Stimulated activated CD4-positive, alpha-beta T cell treated with anti-CD3 and anti-CD28 coated beads, Interleukin-15, amount 100 ng/mL, for 1 hour (primary cell): ENCODE measurements at places on chromosomes 1 and 21.
A peak's percentile ranks its signal among the peaks of the same experiment; 100 is the strongest.

- no peak for DNase-seq
Measured at GRCh38 chr1:32890516-32891240, 4.4 kb downstream of the HPCA start.

DNA sequence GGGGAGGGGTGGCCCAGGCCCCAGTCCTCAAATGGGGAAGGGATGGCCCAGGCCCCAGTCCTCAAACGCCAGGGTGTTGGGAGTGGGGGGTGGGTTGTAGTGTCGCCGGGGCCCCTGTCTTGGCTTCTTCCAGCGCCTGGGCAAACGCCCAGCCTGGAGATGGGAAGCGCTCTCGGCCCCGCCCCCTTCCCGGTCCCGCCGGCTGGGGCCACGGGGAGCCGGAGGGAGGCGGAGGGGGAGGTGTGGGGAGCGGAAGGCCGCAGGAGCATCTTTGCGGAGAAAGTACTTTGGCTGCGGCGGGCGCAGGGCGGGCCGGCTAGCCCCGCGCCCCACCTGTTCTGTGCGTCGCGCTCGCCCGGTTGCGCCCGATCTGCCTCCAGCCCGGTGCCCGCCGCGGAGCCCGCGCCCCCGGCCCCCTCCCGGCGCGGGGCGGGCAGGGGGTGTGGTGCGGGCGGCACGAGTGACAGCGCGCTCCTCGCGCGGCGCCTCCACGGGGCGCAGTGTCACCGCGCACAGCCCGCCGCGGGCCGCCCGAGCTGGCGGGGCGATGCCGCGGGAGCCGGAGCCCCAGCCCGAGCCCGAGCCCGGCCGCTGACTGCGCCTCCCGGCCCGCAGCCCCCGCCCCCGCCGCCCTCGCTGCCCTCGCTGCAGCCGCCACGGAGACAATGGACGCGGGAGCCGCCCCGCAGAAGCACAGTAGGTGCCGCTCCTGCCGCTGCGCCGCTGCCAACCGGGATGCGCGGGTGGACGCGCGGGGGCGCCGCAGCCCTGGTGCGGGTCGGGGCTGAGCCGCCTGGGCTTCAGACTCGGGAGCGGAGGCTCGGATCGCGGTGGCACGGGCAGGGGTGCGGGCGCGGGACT lies 31.1 kb upstream of the PEX10 start:
- DNase-seq = peak; percentile 6

DNA sequence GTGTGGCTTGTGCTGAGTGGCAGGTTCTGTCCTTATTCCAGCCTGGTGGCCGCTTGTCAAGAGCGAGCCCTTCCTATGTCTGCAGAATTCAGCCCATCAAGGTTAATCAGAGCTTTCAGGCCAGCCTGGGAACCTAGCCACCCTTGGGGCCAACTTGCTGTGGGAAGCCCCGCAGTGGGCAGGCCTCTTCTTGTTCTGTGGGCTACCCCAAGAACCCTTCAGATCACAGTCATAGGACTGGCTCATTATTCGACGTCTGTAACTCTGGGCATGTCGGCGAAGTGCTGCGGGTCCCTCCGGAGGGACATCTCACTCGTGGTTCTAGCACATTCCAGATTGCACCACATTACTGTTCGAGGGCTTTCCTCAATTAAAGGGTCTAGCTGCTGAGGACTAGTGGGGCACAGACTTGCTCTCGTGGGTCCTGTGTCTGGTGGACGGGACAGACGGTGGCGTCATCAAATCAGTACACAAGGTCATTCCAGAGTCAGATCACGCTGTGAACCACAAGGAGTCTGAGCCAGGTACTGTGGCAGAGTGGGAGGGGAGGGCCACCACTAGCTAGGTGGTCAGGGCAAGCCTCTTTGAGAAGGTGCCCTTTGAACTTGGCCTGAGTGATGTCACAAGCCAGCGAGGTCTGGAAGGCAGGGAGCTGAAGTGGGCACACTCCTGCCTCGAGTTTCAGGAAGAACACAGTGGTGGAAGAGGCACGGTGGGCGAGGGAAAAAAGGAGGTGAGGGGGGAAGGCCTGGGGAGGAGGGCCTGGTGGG lies 20.3 kb upstream of the TNFRSF1B start:
- DNase-seq = no peak

DNA sequence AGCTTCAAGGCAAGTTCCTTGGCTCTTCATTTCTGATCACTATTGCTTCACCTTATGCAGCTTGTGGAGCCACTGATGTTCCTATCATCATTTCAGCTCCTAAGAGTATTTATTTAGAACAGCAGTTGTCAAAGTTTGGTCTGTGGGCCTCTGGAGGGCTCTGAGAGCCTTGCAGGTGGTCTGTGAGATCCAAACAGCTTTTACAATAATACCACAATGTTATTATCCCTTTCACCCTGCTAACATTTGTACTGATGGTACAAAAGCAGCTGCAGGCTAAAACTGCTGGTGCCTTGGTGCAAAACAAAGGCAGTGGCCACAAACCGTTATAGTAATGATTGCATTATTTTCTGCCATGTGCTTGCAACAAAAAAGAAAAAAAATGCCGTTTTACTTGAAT lies 33.8 kb downstream of the PATJ start:
- DNase-seq = no peak
